ENCODE measurements at places on chromosomes 6 and 20.

GRCh38 chr6:84738996-84739865, 25.2 kb downstream of the TBX18 start:
- DNase-seq, result peak; percentile 55

DNA sequence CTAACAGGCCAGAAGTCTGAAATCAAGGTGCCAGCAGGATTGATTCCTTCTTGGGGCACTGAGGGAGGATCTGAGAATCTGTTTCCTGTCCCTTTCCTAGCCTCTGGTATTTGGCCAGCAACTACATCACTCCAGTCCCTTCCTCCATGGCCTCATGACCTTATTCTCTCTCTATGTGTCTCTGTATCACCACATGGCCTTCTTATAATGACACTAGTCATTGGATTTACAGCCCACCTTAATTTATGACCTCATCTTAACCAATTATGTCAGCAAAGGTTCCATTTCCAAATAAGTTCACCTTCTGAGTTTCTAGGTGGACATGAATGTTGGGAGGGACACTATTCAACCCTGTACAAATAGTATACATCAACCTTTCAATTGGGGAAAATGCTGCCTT, 29.3 kb downstream of the SCML4 start:
- no peak for DNase-seq

- DNase-seq, result no peak
Observed at GRCh38 chr6:146833157-146833556, 234.4 kb downstream of the ADGB start.

DNA sequence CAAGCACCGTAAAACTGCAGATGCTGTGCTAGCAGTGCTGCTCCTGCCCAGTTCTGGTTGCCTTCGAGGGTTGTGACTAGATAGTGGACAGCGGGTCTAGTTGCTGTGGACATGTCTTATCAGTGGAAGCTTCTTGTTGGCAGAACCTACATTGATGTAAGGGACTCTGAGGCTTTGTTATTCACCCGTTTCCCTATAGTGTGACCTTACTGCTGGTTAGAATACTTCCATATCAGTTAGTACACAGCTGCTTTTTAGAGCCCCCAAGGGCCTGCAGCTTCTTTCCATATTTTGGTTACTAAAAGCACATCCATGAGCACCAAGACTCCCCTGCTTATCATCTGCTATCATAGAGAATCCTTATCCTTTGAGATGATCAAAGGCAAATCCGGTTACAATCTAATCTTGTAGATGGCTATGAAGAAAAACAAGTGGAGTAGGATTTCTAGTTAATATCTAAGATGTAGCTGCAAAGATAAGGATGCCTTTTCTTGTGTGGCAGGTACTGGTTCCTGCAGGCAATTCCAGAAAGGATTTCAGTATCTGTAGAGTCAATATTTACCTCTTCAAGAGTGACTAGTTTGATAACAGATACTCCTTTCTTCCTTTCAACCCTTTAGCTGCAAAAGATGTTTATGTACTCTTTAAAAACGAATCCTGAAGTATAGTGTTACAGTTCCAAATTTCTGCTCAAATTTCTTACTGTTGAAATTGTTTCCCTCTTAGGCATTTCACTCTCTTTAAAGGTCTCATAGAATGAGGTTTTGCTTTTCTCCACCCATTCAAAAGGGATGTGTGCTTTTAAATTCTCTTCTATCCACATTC, 163.6 kb downstream of the JARID2 start:
- DNase-seq, result no peak

- no peak for DNase-seq
Observed at GRCh38 chr20:57936636-57937385, 227.0 kb upstream of the PMEPA1 start.

GRCh38 chr6:136719280-136720044, 72.8 kb downstream of the MAP3K5 start:
- no peak for DNase-seq

- DNase-seq, result peak; percentile 16
Observed at GRCh38 chr6:131858765-131859415, 51.1 kb downstream of the ENPP1 start.

DNA sequence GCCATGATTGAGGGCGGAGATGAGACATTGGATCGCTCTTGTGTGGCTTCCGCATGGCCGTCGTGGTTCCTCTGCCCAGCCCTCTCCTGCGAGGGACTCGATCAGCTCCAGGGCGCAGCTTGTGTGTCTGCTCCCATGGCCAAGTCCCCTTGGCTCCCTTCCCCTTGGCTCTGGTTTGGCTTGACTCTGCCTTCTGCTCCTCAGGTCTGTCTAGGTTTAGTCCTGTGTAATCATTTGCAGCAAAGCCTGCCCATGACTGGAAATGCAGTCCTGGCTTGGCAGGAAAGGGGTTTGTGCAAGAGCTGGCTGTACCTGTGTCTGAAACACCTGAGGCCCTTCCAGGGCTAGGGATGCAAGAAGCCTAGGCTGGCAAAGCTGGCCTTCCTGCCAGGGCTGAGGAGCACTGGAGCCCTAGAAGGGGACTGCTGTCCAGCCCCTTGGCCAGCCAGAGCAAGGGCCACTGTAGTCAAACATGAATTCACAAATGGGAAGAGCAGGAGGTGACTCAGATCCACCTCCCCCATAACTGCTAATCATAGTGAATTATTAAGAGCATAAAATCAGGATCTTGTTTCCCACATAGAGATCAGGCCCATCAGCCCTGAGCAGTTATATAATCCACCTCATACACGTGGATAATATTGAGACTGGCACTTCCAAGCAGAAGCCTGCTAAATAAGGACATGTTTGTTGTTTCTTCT, 196.8 kb downstream of the FARS2 start:
- DNase-seq, result no peak

All from fibroblast of pulmonary artery (primary cell).